HFFc6 (cell line): ENCODE measurements at places on chromosomes 4 and X. TPM values are rescaled to one million over a fixed set of nuclear protein-coding genes. Genes with fewer than 3 reads are reported as not detected.

- DNase-seq, result no peak
Measured at GRCh38 chr4:174009686-174010451, 273.6 kb downstream of the FBXO8 start.

DNA sequence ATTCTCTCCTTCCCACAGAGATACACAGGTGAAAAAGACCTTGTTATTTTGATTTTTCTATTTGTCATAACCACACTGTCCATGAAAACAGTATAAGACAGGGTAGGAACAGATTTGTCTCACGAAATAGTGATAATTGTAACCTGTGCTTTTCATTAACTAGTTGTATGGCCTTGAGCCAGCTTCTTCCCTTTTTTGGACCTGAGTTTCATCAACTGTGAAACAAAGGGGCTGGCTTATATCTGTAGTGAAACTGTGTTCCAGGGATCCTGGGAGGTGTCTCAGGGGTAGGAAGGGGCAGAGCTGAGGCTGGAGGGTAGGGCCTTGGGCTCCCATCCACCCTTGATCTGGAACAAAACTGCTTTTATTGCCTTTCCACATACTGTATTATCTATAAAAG lies 50.9 kb downstream of the MED28 start:
- no peak for DNase-seq

DNA sequence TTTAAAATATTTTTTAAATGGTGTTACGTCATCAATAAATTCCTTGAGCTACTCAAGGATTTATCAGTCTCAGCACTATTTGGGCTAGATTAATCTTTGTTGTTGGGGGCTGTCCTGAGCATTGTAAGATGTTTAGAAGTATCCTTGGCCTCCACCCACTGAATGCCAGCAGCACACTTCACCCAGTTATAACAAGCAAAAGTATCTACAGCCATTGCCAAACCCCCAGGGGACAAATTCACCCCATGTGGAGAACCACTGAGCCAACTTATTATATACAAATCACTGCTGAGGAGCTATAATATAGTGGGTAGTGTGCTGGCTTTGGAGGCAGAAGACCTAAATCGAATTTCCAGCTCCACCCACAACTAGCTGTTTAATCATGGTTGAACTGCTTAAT lies 58.3 kb downstream of the ATP10D start:
- DNase-seq, result no peak

GRCh38 chr4:70704931-70705182 lies 16.5 kb downstream of the UTP3 start:
- no peak for DNase-seq

GRCh38 chr4:139686130-139686529 lies 20.5 kb downstream of the MGST2 start:
- DNase-seq, result no peak

GRCh38 chrX:86241547-86241946 lies 93.3 kb downstream of the DACH2 start:
- no peak for DNase-seq

DNA sequence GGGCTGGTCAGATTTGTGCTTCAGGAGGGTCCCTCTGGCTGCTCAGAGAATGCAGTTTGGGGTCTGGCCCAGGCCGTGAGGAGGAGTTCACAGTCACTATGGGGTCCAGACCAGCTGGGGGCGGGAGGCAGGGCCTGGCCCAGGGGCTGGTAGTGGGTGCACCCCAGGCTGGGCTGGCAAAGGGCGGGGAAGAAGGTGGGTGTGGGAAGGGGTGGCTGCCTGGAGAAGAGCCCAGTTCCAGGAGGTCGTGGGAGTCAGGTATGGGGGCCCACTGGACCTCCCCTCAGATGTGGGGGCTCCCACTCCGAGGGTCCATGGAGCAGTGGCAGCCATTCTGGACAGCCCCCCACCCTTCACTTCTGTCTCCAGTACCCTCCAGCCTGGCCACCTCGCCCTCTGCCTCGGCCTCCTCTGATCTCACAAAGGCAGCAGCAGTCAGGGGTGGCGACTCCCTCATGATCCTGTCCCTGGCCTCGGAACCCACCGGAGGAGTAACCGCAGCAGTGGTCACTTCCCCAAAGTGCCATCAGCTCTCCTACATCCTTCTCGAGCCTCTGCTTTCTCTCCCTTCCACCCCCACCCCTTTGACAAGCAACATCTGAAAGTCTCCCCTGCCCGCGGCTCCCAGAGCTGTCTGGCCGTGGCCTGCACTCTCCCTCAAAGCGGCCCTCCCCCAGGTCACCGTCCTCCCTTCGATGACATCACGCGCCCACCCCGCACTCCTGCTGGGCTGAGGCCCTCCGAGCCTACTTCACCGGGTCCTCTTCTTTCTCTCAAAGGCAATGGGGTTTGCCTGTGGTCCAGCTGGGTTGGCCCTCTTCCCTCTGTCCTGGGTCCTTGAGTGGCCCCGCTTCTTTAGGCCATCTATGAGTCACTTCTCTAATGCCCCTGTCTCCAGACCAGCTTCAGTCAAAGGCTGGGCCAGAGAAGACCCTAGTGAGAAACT lies 1.7 kb upstream of the SLC6A8 start:
- no peak for DNase-seq

GRCh38 chrX:140724309-140724708 lies 14.8 kb downstream of the LINC00632 start:
- no peak for DNase-seq

GRCh38 chr4:98599617-98600205 lies 58.7 kb downstream of the TSPAN5 start:
- DNase-seq, result no peak

DNA sequence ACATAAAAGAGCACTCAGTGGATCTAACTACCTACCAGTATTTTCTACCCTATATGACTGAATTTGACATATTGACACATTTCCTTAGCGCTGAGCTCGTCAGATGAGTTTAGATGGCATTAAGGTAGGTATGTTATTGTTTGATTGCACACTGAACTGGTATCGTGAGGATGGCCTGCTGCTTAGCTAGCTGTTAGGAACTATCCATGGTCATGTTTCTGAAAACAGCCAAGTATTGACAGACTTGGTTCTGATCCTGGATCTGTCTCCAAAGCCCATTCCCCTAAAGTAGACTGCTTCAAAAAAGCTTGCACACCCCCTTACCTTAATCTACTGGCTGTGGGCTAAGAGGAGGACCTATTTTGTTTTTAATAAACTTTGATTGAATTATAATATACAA lies 32.9 kb downstream of the FNIP2 start:
- DNase-seq, result no peak

DNA sequence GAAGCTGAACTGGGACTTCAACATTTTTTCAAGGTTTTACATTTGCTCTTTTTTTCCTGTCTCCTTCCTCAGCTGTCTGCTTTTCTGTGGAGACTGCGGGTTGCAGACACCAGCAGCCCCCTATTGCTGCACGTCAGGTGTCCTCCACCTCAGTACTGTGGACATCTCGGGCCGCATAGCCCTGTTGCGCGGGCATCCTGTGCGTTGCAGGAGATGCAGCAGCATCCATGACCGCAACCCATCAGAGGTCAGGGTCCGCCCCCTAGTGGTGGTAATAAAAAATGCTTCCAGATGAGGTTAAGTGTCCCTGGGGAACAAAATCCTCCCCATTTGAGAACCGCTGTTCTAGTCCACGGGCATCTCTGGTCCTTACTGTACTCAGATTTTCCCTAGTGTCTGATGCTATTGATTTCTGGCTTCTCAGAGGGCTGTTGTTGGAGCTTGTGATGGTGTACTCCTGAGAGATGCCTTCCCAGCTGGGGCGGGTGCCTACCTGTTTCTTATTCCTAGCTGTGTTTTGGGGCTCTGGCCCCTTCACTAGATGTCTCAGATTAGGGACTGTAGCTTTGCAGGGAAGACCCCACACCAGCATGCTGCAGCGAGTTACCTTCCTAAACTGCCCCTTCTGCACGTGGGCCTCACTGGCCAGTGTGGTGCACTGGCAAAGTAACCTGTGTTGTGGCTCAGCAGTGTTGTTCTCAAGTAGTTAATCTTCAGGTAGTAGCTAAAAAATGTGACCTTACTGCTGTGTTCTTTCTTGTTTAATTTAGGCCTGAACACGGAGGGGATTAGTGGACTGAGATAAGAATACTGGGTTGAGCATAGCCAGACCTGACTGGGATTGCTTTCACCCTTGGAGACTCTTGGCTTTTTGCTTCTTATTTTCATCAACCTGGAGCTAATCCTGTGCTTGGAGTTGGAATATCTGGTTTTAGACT lies 28.2 kb downstream of the NSD2 start:
- DNase-seq, result peak; percentile 69

GRCh38 chr4:41448934-41449333 lies 89.0 kb upstream of the LIMCH1 start:
- DNase-seq, result no peak

GRCh38 chrX:23788521-23788920 lies 5.5 kb downstream of the SAT1 start:
- DNase-seq, result no peak

GRCh38 chr4:74018771-74019170 lies 19.7 kb downstream of the CXCL3 start:
- no peak for DNase-seq

- DNase-seq, result no peak
Measured at GRCh38 chr4:122300776-122301175, 78.0 kb upstream of the ADAD1 start.

DNA sequence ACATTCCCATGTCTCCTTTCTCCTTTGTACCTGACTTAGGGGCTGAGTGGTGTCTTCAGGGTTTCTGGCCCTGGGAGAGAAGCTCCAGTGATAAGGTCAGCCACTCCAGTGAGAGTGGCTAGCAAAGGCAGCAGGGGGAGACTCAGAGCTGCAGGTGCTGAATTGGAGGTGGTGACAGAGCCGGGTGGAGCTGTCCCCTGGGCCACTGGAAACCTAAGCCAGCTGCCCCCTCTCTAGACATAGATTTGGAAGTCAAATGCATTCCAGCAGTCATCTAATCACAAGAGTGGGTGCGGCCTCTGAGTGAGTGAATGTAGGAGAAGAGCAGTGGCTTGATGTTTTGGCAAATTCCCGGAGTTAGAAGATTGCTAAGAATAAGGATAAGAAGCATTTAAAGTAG lies 28.5 kb downstream of the TRIM2 start:
- no peak for DNase-seq

- no peak for DNase-seq
Measured at GRCh38 chr4:77910676-77911075, 48.0 kb downstream of the MRPL1 start.

- DNase-seq, result no peak
Measured at GRCh38 chr4:3829956-3830773, 64.0 kb downstream of the ADRA2C start.

DNA sequence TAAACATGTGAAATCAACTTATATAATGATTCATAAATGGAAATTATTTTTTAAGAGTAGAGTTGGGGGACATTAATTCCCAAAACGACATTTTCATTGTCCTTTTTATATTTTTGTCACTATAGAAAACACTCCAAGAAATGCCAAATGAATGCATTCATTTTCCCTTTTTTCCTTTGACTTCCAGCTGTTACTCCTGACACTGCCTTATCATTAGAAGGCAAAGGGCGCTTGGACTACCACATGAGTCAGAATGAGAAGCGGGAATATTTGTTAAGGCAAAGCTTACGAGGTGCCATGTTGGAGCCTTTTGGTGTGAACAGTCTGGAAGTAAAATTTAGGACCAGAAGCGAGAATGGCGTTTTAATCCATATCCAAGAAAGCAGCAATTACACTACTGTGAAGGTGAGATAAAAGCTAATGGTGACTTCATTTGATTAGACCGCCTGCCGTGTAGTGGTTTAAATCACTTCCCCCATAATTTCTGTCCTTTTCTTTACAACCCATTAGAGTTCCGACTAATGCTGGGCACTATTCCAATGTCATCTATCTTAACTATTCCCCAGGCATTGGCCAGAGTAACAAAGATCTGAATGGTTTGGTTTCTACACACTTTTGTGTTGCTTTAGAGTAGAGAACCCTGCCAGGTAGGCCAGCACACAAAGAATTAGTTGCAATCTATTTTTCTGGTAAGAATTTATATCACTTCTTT lies 166.7 kb downstream of the FAT4 start:
- no peak for DNase-seq

GRCh38 chrX:107596651-107597050 lies 31.7 kb upstream of the PRPS1 start:
- DNase-seq, result no peak

GRCh38 chr4:19888587-19888986 lies 363.1 kb upstream of the SLIT2 start:
- DNase-seq, result no peak

DNA sequence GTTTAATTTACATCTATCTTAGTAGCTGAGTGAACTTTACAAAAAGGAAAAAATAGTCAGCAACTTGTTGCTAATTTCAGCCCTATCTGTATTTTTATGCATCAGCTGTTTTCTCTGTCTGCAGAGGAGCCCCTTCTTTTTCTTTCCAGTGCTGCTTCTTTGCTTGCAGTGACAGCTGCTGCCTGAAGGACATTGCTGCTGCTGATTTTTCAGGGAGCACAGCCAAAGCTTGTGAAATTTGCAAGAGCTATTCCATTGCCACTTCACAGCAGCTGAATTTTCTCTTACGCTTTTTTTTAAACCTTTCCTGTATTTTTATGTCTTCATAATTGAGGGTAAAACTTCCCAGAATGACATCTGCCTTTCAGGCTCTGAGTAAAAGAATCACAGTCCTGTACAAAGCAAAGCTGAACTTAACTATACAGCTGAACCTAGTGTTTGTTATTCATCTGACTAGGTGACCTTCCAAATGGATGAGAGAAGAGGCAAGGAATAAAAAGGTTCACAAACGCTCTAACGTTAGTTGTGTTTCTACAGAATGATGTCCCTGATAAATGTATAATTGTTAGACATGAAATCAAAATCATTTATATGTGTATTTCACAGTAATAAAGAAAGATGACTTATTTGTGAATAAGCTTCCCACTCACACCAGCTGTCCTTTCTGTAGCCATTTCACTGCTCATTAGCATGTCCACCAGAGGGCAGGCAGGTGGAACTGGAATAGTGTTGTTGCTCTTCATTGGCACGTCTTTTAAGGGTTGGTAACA lies 541.4 kb downstream of the ADGRL3 start:
- DNase-seq, result no peak

DNA sequence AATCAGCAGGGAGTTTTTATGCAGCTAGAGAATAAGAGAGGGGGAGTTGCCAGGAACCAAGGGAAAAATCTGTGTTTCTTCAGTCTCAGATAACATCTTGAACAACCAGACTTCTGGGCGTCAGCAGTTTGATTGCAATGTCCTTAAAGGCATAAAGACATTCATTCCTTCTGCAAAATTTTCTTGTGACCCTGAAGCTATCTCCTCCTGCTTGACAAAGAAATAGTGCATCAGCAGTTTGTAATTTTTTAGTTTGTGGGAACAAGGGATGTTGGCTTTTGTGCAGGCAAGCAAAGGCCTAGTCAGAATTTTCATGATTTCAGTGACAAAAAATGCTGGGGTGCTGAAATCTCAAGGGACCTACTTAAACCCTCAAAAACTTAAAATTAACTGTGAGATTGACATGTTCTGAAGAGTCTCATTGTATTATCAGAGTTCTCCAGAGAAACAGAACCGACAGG lies 125.8 kb upstream of the UNC5C start:
- DNase-seq, result no peak

- no peak for DNase-seq
Measured at GRCh38 chr4:183101956-183102480, 3.0 kb downstream of the WWC2 start.

GRCh38 chrX:114905251-114905650 lies 112.2 kb downstream of the IL13RA2 start:
- no peak for DNase-seq

Gene CISD2
- total RNA-seq, result 29.7 to 38.6 TPM (median 35.8 TPM) in 3 replicates

Gene RGN
- 0.50 to 3.2 TPM (median 2.5 TPM) in 3 replicates for total RNA-seq

Gene ENAM
- total RNA-seq, result 0.14 TPM in 1 of 2 replicates, not detected in the other

Gene LRP2BP
- total RNA-seq, result 0.37 to 0.55 TPM (median 0.37 TPM) in 3 replicates

Gene DOK7
- not detected in 3 replicates for total RNA-seq

Gene CLNK
- not detected in 3 replicates for total RNA-seq

Gene MAGEA1
- total RNA-seq, result not detected in 3 replicates

Gene REELD1
- total RNA-seq, result not detected in 3 replicates

Gene HEPH
- not detected in 3 replicates for total RNA-seq

Gene CYSLTR1
- not detected in 3 replicates for total RNA-seq

Gene PCDH10
- 25.2 to 141 TPM (median 102 TPM) in 3 replicates for total RNA-seq

Gene LRAT
- not detected in 3 replicates for total RNA-seq
